ENCODE measurements at places on chromosomes 12 and 14. TPM values are rescaled to one million over a fixed set of nuclear protein-coding genes. Genes with fewer than 3 reads are reported as not detected.

The TCL1B gene
- not detected for total RNA-seq

The BLOC1S1 gene
- total RNA-seq: 66.7 TPM

- no peak for DNase-seq
Measured at GRCh38 chr14:87866116-87866515, 126.9 kb downstream of the GALC start.

DNA sequence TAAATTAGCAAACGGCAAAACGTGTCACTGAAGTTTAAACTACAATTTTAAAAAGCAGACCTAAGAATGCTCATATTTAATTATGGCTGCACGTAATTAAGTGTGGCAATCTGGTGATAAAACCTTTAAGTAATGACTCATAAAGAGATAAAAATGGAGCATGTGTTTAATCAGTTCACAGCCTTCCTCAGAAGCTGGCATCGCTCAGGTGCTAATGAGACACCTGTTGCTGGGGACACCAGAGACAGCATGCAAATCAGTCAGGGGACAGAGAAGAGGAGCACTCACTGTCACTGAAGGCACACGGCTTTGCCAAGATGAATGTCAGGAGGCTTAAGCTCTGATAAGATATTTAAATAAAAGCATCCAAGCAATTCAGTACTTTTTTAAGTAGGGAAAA, 840.3 kb downstream of the GALC start:
- no peak for DNase-seq

GRCh38 chr12:25976289-25976688, 17.8 kb downstream of the RASSF8 start:
- DNase-seq: no peak

The CTSG gene
- total RNA-seq: not detected

The CLEC7A gene
- not detected for total RNA-seq

The SMCO3 gene
- total RNA-seq: not detected

- no peak for DNase-seq
Measured at GRCh38 chr14:70192915-70193314, 4.2 kb upstream of the SLC8A3 start.

- no peak for DNase-seq
Measured at GRCh38 chr14:61992926-61993325, 230.7 kb downstream of the SNAPC1 start.

The LMO3 gene
- total RNA-seq: 7.4 TPM

DNA sequence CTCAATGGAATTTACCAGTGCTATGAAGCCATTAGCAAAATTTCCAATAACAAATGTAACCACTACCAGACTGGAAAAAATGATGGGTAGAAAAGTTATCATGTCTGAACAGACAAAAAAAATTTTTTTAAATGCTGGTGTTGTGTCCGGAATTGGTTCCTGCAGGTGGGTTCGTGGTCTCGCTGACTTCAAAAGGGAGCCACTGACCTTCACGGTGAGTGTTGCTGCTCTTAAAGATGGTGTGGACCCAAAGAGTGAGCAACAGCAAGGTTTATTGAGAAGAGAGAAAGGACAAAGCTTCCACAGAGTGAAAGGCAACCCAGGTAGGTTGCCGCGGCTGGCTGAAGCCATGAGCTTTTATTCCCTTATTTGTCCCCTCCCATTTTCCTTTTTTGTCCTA, at the start of gene TAS2R43:
Gene TAS2R43 (minus strand): TSS at position 186 of the 400 bp plus-strand sequence. CDS start 84 bp downstream, at position 102.
- DNase-seq: no peak

DNA sequence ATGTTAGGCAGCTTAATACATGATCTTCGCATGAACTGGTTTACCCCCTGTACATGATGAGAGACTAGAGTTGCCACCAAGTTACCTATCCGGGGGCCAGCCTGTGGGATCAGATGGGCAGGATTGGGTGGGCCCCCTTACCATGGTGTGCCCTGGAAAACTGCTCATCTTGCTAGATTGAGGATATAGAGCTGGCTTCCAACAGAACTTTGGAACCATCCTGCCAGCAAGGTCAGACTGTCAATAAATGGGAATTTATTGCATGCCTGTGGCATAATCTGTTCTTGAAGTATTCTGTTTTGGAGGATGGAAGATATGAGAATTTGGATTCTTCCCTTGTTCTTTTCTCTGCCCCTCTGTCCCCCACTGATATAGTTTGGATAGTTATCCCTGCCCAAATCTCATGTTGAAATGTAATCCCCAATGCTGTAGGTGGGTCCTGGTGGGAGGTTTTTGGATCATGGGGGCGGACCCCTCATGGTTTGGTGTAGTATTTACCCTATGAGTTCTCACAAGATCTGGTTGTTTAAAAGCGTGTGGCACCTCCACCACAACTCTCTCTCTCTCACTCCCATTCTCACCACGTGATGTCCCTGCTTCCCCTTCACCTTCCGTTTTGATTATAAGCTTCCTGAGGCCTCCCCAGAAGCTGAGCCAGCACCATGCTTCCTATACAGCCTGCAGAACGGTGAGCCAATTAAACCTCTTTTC, 3.7 kb upstream of the TM9SF1 start:
- no peak for DNase-seq

The ENDOU gene
- total RNA-seq: not detected

DNA sequence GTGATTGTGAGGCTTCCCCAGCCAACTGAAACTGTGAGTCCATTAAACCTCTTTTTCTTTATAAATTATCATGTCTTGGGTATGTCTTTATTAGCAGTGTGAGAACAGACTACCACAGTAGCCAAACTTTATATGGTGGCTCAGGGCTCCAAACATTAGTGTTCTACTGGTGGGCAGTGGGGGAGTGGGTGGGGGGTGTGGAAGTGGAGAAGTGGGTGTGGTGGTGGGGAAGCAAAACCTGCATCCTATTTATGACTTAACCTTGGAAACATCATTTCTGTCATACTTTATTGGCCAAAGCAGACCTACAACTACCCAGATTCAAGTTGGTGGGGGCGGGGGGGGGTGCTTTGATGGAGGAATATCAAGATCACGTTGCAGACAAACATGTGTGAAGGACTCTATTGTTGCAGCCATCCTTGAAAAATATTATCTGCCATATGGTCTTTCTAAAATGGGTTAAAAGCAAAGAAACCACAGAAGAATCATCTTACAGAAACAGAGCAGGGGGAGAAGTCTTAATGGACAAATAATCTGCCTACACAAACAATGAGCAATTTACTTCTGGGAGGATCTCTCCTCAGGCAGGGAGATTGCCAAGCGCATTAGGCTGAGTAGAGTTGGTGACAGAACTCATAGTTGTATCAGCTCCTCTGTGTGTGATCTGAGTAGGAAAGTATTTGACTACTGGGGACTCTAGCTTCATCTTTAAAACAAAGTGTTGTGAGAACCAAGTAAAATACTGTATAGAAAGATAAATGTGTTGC, 1.4 kb upstream of the PWP1 start:
- DNase-seq: peak; percentile 58

The CLEC4D gene
- total RNA-seq: not detected

- DNase-seq: no peak
Measured at GRCh38 chr12:105569886-105570285, 239.4 kb downstream of the C12orf75 start.

- DNase-seq: no peak
Measured at GRCh38 chr12:97568336-97569180, 106.0 kb downstream of the RMST start.

DNA sequence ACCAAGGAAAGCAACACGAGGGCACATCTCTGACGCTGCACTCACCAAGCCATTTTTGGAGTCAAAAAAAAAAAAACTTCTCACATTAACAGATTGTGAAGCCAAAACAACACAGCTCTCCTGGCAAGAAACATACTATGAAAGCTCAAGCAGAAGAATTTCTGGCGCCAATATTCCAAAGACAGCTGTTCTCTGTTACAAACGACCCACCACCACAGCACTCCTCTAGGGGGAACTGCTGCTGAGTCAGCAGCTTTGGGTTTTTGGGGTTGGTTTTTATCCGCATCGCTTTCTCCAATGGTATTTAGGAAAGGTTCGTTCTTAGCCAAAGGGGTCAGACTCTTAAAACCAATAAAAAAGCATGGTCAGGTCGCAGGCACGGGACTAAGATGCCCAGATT, 379.4 kb downstream of the RPS29 start:
- no peak for DNase-seq

The NPAS3 gene
- 1.3 TPM for total RNA-seq

GRCh38 chr12:118059341-118060191, 1.4 kb downstream of the WSB2 start:
- no peak for DNase-seq

The TROAP gene
- total RNA-seq: 87.0 TPM

The KLHDC1 gene
- 0.32 TPM for total RNA-seq

DNA sequence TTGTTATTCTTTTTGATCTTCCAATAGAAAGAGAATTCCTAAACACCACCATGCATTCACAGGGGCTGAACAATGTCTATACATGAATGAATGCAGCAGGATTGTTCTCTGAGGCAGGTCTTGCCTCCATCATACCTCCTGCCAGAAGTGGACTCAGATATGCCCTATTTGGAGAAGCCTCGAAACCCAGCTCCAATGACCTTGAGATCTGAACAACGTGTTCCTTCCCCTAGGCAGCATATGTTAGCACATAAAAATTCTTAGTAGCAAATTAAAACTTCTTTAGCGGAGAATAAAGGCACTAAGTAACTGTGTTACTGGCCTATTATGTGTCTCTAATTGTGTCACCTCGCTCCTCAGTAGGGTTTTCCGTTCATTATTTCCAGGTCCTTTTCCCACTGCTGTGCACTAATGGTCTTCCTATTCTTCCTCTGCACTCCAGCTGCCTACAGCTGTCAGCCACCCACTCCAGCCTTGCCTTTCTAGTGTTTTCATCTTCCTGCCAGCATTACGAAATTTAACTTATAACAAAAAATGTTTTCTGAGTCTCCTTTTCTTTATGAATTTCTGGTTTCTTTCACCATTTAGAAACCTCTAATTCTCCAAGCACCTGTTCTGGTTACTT, 62.6 kb upstream of the IGF1 start:
- DNase-seq: no peak

DNA sequence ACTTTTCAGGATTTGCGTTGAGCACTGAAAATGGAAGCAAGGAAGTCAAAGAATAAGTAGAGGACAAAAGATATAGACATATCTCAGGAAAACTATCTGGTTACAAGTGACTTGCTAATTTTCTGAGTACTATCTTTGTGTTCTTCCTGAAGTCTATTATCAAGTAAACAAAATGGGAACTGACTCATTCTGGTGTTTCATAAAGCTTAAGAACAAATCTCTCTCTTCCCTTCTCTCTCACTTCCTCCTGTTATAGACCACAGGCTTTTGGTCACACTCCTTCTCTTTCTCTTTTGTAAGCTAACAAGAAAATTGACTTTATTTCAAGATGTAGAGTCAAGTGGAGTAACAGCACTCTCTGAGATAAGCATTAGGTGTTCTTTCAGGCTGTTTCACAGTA, 406.6 kb upstream of the SYT1 start:
- DNase-seq: no peak

GRCh38 chr12:122128481-122128880, 45.5 kb downstream of the IL31 start:
- DNase-seq: no peak

The ZC3H14 gene
- 78.0 TPM for total RNA-seq

- DNase-seq: peak; percentile 84
Measured at GRCh38 chr14:100486025-100486828, 101.0 kb downstream of the BEGAIN start.

The A2ML1 gene
- not detected for total RNA-seq

The PTGDR gene
- total RNA-seq: not detected

The ASCL1 gene
- not detected for total RNA-seq

GRCh38 chr12:69007101-69007854, 74.3 kb upstream of the CPM start:
- DNase-seq: peak; percentile 89

- DNase-seq: no peak
Measured at GRCh38 chr12:109588461-109589239, 15.1 kb downstream of the MVK start.

The MAP1LC3B2 gene
- total RNA-seq: not detected

- DNase-seq: no peak
Measured at GRCh38 chr12:64699504-64700115, 59.6 kb downstream of the GNS start.

- DNase-seq: no peak
Measured at GRCh38 chr14:34707722-34708121, 6.7 kb downstream of the CFL2 start.

The PAH gene
- not detected for total RNA-seq

The CCDC177 gene
- 0.06 TPM for total RNA-seq

DNA sequence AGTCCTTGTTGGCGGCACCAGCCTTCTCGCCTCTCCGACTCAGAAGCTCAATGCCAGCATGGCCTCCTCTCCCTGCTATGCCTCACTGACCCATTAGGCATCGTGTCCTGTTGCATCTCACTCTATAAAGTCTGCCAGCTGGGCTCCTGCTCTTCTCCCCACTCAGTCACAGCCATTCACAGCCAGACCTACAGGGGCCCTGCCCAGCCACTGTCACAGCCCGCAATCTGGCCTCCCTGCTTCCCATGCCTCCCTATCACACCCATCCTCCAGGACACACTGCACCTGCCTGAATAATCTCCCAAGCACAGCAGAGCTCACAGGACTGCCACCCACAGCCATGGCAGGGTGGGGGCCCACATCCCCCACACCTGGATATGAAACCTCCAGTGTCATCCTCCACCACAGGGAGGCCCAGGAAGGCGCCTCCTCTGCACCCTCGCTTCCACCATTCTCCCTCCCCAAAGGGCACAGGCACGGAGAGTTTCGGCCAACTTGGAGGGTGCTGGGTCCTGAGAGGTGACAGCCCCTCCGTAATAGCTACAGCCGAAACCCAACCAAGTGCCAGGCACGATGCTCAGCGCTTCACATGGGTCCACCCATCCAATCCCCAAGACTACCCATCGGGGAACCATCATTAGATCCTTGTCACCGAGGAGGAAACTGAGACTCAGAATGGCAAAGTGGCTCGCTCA, 370.3 kb downstream of the BCL11B start:
- DNase-seq: no peak

DNA sequence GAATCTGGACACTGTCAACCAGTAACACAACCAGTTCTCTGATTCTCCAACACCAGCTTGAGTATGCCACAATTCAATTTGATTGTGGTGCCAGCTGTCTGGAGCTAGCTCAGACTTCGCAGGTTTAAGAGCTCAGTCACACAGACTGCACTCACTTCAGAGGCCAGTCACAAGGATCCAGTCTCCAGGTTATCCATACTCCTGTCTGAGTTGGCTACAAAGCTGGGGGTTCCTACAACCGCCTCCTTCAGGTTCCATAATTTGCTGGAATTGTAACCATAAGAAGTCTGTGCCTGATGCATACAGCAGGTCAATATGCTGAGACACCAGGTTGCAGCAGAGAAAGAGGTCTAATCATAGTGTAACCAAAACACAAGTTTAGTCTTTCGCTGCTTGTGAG, 70.5 kb upstream of the CPSF6 start:
- no peak for DNase-seq

DNA sequence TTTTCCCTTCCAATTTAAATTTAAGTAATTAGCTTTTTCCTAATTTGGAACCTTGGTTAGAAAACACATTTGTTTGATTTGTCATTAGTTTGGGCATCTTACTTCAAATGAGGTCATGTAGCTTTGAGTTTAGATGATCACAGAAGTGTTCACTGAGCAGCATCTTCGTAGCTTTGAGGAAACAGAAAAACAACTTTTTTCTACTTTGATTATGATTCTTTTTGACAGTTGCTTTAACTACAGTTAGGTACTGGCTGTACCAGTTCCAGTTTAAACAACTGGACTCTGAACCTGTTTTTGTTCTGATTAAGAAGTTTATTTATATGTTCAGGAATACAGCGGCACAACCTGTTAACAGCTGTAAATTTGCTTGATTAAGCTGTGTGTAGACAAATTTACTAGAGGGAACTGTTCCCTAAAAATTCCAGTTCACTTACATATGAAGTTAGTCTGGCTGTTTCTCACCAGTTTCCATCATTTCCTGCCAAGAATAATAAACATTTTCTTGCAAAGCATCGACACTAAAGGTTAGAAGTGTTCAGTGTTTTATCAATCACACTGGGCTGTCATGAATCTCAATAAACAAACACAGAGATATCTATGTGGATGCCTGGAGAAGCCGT, 191.9 kb downstream of the RAD51B start:
- peak; percentile 57 for DNase-seq

GRCh38 chr12:46783871-46784270, 41.9 kb downstream of the SLC38A4 start:
- no peak for DNase-seq

Measured in SJCRH30 (cell line).